ENCODE measurements at places on chromosomes 13 and 19.

DNA sequence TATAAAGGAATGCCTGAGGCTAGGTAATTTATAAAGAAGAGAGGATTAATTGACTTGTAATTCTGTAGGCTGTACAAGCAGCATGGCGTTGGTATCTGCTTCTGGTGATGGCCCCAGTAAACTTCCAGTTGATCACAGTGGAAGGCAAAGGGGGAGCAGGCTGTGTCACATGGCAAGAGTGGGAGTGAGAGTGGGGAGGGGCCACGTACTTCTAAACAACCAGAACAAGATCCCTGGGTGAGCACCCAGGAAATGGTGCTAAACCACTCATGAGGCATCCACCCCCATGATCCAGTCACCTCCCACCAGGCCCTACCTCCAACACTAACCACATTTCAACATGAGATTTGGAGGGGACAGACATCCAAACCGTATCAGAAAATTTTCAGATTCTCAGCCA, 3.0 kb upstream of the RNF113B start:
- DNase-seq, result no peak

GRCh38 chr13:44236370-44236769, 137.3 kb upstream of the SERP2 start:
- DNase-seq, result no peak

- no peak for DNase-seq
These were observed 573.1 kb upstream of the KLF12 start for GRCh38 chr13:74707291-74707690.

DNA sequence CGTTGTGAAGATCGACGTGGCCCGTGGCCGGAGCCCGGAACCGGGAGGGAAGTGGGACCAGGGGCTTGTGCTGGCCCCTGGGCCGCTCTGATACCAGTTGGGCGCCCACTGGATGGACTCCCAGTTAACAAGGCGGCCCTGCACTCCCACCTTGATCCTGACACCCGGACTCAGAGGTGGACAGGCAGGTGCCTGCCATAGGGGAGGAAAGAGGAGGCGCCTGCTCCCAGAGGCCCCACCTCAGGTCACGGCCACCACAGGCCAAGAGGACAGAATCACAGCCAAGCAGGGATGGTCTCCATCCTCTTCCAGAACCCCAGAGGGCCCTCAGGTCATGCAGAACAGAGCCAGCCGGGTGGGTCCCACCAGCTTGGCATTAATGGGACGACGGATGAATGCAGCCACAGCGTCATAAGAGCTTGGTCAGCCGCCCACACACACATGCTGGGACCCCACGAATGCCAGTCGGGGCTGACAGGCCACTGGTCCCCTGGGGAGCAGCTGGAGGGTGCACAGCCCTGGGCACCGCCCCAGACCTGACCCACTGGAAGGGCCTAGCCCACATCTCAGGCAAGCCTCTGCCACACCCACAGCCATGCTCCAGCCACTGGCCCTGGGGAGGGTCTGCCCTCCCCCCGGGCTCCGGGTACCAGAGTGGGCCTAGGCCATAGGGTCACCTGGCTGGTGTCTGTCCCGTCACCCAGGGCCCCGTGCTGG, 9.6 kb upstream of the KLF16 start:
- DNase-seq, result no peak

DNA sequence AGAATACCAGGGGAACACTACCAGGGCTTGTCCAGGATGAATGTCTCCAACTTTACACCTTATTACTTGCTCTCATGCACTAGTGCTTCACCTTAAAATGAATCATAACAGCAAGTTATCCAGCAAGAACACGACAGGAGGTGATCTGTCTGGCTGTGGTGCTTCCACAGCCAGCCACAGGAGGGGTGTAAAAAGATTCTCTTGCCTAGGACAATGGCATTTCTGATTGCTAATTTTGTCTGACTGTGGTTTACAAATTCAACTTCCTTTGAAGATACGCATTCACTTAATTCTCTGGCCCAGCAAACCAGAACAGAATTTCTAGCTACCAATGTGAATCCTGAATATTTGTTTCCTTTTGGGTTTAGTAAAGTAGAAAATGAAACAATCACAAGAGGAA, 23.1 kb upstream of the COG3 start:
- DNase-seq, result no peak

GRCh38 chr13:113883921-113884804, 20.3 kb upstream of the GAS6 start:
- no peak for DNase-seq

- DNase-seq, result no peak
These were observed 5.9 kb upstream of the NANOS2 start for GRCh38 chr19:45920458-45920857.
